ENCODE measurements at places on chromosomes 6 and 20.

DNA sequence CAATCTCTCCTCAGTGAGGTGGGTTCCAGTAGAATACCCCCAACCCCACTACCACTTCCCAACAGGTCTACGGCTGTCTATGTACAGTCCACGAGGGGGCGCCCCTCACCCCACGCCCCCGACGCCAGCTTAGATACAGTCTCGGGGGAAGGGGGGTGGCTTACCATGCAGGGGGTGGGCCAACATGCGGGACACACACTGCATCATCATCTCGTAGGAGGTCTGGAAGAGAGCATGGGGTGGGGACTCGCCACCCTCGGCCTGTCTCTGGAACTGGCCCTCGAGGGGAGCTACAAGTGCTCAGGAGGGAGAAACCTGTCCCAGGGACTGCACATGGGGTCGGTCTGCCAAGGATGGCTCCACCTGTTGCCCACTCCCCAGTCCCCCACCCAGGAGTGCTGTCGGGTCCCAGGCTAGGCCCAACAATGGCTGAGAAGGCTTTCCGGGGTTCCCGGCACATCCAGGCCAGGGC, 8.5 kb downstream of the MTCH1 start:
- DNase-seq = no peak

DNA sequence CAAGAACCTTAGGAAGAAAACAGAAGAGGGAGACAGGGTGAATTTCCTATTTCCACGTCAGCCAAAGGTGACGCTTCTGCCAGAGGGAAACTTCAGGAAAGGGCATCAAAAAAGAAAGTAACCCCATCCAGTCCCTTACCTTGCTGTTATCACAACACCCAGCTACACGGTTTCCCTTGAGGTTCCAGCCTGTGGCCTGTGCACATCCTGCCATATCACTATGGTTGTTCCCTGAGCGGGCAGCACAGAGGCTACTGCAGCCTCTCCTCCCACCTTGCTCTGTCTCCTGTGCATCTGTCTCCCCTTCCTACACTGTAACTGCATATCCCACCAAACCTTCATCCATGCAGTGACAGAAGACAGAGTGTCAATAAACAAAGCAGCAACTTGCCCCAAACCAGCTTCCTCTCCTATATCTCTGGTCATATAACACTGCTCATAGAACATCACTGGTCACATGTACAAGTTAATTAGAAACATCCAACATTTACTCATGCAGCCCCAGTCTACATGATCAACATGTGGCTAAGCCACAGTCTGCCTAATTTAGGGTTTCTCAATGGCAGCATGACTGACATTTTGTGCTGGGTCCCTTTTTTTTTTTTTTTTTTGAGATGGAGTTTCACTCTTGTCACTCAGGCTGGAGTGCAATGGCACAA, 54.7 kb downstream of the GFOD1 start:
- no peak for DNase-seq

GRCh38 chr6:128803911-128804310, 79.0 kb upstream of the LAMA2 start:
- no peak for DNase-seq

- DNase-seq = no peak
Measured at GRCh38 chr6:156597095-156597494, 180.1 kb upstream of the ARID1B start.

DNA sequence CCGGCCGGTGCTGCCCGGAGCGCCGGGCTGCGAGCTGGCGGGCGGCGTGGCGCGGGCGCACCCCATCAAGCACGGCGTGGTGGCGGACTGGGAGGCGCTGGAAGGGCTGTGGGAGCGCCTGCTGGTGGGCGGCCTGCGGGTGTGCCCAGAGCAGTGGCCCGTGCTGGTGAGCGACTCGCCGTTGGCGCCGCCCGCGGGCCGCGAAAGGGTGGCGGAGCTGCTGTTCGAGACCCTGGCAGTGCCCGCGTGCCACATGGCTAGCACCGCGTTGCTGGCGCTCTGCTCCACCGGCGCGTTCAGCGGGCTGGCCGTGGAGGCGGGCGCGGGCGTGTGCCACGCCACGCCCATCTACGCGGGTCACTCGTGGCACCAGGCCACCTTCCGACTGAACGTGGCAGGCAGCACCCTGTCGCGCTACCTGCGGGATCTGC, 517 bp downstream of the ACTL10 start:
- no peak for DNase-seq

GRCh38 chr20:63748070-63748933, 8.7 kb downstream of the SLC2A4RG start:
- DNase-seq = no peak

GRCh38 chr6:12529364-12530019, 187.1 kb upstream of the PHACTR1 start:
- no peak for DNase-seq

- no peak for DNase-seq
Measured at GRCh38 chr6:129195643-129196042, 312.7 kb downstream of the LAMA2 start.

DNA sequence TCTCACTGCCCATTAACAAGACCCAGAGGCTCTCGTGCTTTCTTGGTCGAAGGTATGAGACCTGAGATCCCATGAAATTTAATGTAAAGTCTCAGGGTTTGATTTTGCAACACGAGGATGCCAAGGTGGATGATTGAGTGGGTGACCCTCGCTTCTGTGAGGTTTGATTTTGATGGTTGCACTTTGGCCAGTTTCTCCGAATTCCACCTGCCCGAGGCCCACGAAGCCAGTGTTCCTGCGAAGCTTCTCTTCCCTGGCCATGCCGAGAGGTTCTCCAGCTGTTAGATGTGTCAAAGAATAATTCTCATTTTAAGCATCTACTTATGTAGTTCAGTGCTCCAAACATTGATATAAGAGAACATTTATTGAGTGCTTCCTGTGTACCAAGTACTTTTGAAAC, at the start of gene KIF25:
KIF25 (plus strand) TSS at position 30 of the 400 bp plus-strand sequence. CDS start 31,915 bp downstream, outside the sequence.
- no peak for DNase-seq

DNA sequence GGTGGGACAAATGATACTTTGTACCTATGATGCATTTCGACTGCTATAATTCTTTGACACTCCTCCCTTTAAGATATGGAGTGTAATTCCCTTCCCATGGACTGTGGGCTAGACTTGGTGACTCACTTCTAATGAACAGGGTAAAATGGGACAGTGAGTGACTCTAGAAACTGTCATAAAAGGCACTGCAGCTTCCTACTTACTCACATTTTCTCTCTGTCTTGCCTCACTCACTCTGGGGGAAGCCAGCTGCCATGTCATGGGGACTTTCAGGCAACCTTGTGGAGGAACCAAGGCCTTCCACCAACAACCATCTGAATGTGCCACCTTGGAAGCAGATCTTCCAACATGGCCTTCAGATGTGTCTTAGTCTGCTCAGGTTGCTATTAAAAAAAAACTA, 12.9 kb upstream of the GFOD1 start:
- no peak for DNase-seq

GRCh38 chr20:18702736-18703135, 110.8 kb upstream of the SCP2D1 start:
- DNase-seq = no peak

GRCh38 chr20:53880108-53880641, 190.2 kb downstream of the BCAS1 start:
- no peak for DNase-seq

DNA sequence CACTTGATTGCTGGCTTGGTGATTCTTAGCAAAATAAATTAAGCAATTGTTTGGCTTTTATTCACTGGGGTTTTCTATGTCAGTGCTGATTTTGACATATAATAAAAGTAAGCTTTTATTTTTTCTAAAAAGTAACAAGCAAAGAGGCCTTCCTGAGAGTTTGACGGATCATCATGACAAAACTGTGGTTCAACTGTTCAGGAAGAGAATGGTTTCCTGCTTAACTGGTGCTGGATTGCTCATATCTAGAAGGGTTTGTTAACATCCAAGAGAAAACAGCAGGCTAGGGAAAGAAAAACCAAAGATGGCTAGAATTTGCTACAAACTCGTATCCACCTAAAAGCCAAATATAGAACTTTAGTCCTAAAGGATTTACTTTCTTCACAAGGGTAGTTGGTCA, 21.2 kb downstream of the SERPINB1 start:
- DNase-seq = no peak

GRCh38 chr20:25076731-25077609, 5.0 kb downstream of the VSX1 start:
- DNase-seq = peak; percentile 30

DNA sequence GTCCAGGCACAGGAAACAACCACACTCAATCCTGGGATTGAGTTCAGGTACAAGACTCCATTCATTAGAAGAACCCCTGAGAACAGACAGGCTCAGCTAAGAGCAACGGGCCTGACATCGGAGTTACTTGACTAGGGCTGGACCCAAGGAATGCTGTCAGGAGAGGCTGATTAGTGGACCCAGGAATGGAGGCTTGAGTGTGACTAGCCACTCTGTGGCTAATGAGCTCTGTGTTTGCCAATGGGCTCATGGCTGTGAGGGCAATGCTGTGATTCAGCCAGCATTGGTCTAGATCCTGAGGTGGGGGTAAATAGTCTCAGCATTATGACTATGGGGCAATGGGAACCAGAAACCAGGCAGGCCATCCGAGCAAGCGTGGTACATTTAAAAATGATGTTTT, 71.8 kb downstream of the RIOK1 start:
- no peak for DNase-seq

- DNase-seq = peak; percentile 78
Measured at GRCh38 chr6:43181942-43182860, at the start of gene CUL9. Gene CUL9 (plus strand): TSS chr6:43182196. CDS start chr6:43184311, 2,115 bp downstream.

DNA sequence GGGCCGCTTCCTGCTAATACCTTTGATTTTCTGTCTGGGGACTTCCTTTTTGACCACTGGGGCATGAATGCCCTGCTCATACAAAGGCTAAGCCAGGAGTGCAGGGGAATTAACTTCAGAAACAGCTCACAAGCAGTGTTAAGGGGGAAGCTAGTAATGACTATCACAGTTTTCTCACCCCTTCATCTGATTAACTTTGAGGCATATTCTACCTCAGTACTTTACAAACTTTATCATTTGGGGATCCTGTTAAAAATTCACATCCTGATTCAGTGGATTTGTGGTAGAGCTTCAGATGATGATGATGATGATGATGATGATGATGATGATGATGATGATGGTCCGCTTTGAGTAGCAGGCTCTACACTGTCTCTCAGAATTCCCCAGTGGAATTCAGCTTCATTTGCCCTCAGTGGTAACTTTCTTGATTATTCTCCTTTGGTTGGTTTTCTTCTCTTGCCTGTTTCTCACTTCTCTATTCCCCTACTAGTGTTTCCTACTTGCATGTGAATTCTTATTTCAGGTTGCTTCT, 78.4 kb upstream of the TMEM170B start:
- DNase-seq = no peak

DNA sequence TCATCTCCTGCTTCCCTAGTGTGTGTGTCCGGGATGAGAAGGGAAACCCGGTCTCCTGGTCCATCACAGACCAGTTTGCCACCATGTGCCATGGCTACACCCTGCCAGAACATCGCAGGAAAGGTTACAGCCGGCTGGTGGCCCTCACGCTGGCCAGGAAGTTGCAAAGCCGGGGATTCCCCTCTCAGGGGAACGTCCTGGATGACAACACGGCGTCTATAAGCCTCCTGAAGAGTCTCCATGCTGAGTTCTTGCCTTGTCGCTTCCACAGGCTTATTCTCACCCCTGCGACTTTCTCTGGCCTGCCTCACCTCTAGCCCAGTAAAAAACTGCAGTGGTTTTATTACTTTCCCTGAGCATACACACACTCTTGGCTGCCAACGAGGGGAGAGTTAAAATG, 23.9 kb upstream of the C6orf141 start:
- no peak for DNase-seq

DNA sequence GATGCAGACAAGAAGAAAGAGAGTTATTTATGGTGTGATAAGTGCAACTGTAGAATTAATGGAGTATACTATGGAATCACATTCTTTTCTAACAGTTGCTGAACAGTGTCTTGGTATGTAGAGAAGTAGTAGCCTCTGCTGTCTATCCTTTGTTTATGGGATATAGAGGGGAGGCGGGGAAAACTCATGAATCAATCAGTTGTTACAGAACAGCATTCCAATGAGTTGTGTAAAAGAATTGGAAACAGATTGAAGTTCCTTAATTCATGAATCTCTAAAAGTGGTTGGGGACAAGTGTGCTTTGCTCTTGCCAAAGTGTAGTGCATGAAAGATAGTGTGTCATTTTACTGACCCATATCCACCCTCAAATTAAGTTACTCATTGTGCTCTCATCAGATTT, 77.7 kb downstream of the FLRT3 start:
- no peak for DNase-seq

GRCh38 chr6:7543789-7544424, 2.4 kb downstream of the DSP start:
- DNase-seq = no peak

DNA sequence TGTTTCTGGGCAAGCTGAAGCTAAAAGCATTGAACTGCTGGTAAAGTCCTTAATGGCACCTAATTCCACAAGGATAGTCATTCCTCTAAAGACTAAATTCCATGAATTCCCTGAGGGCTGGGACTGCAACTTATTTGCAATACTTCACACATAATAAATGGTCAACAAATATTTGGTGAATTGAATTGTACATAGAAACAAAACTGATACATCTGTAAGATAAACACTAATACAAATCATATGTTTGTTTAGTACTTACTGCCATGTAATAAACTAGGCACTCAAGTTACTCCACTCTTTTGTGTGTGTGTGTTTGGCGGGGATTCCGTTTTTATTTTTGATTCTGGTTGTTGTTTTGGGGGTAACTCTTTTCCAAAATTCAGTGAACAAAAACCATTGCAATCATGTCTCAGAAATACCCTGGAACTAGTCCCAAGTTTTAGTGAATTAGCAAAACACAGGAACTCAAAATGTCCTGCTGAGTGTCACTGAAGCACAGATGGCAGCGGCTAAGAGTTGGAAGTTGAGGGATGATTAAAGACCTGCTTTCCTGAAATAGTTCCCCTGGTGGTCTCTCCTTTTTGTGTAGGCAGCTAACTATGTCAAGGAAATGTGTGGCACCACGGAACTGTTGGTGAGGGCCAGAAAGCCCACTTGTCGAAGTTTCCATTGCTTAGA, 74.8 kb upstream of the SNRPB2 start:
- no peak for DNase-seq

DNA sequence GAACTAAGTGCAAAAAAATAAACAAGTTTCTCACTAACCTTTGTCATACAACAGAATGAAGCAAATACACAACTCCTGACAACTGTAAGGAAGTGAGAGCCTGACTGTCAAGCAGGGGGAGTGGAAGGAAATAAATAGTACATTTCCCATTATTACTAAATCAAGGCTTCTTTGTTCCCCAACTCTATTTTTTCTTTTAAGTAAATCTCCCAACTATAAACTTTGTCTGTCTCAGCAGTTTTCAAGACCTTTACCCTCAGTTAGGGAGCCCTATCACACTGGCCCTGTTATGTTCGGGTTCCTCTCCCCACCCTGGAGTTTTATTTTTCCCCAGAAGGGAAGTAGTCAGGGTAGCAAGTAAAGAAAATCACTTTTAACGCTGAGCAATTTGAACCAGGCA, 24.1 kb upstream of the IPCEF1 start:
- DNase-seq = no peak
